ENCODE measurements at places on chromosomes 13 and 19. TPM values are rescaled to one million over a fixed set of nuclear protein-coding genes. Genes with fewer than 3 reads are reported as not detected.
A peak's percentile ranks its signal among the peaks of the same experiment; 100 is the strongest.

The NFIC gene
- 63.8 TPM for total RNA-seq

DNA sequence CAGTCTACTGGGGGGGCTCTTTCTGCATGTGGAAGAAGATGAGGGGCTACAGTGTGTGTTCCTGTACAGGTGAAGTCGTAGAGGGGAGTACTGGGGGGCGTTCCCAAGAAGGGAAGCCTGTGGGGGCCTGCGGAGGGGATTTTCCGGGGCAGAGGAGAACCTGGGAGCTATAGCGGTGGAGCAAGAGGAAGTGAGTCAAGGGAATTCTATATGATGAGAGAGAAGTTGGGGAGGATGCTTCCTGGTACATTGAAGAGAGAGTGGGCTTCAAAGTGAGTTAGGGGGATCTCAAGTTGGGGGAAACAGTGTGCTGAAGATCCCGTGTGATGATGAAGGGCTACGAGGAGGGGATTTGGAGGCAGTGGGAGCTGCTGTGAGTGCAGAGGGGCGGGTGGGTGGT is 1.9 kb upstream of the CACNG8 start:
- no peak overlapping the region for H3K27ac ChIP-seq
- DNase-seq: no peak
- H3K27me3 ChIP-seq: peaks cover 61% of the 10 kb centered on the region

The GAMT gene
- 31.2 TPM for total RNA-seq

GRCh38 chr19:3982701-3983541 is 2.3 kb downstream of the EEF2 start:
- peaks cover 47% of the 10 kb centered on the region for H3K4me1 ChIP-seq
- H3K36me3 ChIP-seq: peaks cover 38% of the 10 kb centered on the region
- no peaks in the 10 kb centered on the region for H3K27me3 ChIP-seq

DNA sequence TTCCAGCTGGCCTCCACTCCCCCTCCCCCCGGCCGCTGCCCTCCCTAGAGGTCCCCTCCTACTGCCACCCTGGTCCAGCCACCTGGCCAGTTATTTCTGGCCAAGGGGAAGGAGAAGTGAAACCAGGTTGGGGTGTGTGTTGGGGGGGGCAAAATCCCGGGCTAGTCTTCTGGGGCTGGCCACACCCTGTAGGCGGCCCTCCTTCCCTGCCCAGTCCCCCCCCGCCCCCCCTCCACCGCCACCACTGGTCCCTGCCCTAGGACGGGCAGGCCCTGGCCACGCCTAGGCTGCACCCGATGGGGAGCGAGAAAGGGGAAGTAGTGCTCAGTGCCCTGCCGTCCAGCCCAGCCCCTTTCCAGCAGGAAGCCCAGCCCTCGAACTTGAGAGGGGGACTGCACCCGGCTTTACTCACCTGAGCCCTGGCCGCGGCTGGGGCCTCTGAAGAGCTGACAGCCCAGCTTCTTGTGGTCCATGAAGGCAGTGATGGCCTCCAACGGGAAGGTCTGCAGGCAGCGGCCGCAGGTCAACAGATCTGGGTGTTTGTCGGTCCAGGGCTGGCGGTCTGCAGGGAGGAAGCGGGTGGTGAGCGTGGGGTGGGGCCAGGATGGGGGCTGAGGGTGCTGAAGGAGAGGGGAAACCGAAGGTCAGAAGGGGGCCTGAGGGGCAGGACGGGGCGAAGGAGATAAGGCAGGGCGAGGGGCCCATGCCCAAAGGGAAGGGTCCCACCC is 813 bp downstream of the ZNF296 start:
- no peak overlapping the region for H3K27ac ChIP-seq
- H3K4me3 ChIP-seq: peak overlapping the region; percentile 66
- DNase-seq: no peak
- peaks cover 24% of the 10 kb centered on the region for H3K4me1 ChIP-seq
- no peaks in the 10 kb centered on the region for H3K27me3 ChIP-seq

The ZNF546 gene
- total RNA-seq: 5.6 TPM

- H3K27ac ChIP-seq: peak overlapping the region; percentile 38
- DNase-seq: no peak
- H3K27me3 ChIP-seq: no peaks in the 10 kb centered on the region
- no peak overlapping the region for H3K4me3 ChIP-seq
- H3K4me1 ChIP-seq: peaks cover 39% of the 10 kb centered on the region
Observed at GRCh38 chr13:48573213-48574007, 40.5 kb upstream of the RCBTB2 start.

- H3K27me3 ChIP-seq: peaks cover 26% of the 10 kb centered on the region
- peaks cover 5% of the 10 kb centered on the region for H3K4me1 ChIP-seq
- no peaks in the 10 kb centered on the region for H3K36me3 ChIP-seq
- no peak overlapping the region for H3K27ac ChIP-seq
- no peak for DNase-seq
Observed at GRCh38 chr19:5809053-5809452, 4.2 kb downstream of the NRTN start.

DNA sequence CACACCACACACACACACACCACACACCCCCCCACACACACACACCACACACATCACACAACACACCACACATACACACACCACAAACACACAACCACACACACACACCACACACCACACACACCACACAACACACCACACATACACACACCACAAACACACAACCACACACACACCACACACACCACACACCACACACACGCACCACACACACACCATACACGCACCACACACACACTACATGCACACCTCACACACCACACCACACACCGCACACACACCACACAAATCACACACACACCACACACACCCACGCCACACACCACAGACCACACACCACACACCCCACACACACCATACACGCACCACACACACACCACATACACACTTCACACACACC is 83.5 kb downstream of the ZNF557 start:
- DNase-seq: no peak
- H3K27me3 ChIP-seq: no peaks in the 10 kb centered on the region
- peaks cover 14% of the 10 kb centered on the region for H3K36me3 ChIP-seq
- H3K27ac ChIP-seq: no peak overlapping the region
- H3K4me1 ChIP-seq: peaks cover 5% of the 10 kb centered on the region

- H3K27me3 ChIP-seq: no peaks in the 10 kb centered on the region
- no peak overlapping the region for H3K4me3 ChIP-seq
- no peaks in the 10 kb centered on the region for H3K36me3 ChIP-seq
- no peak for DNase-seq
- no peak overlapping the region for H3K27ac ChIP-seq
- no peaks in the 10 kb centered on the region for H3K4me1 ChIP-seq
Observed at GRCh38 chr19:31301306-31301980, 47.8 kb downstream of the TSHZ3 start.

The ZNF283 gene
- 9.8 TPM for total RNA-seq

DNA sequence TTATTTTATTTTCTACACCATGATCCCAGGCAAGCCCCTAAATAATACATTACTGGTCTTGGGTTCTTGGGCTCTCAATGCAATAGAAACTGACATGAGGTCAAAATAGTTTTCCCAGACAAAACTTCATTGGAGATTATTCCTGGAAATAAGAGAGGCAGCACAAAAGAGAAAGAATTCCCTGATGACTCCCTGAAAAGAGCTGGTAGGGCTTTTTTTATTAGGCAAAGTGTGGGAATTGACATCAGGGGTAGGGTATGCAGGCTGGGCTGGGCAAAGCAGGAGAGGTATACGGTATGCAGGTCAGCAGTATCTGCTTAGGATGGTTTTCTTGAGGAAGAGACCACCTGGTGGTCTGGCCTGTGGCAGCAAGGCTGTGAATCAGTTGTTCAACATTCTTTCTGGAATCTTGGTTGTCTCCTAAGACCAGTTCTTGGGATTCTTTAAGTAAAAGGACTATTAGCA is 9.3 kb upstream of the IGFL3 start:
- H3K4me1 ChIP-seq: peaks cover 21% of the 10 kb centered on the region
- DNase-seq: no peak
- H3K27me3 ChIP-seq: peaks cover 17% of the 10 kb centered on the region
- peak overlapping the region; percentile 90 for H3K27ac ChIP-seq
- H3K36me3 ChIP-seq: peaks cover 6% of the 10 kb centered on the region
- H3K4me3 ChIP-seq: no peak overlapping the region

DNA sequence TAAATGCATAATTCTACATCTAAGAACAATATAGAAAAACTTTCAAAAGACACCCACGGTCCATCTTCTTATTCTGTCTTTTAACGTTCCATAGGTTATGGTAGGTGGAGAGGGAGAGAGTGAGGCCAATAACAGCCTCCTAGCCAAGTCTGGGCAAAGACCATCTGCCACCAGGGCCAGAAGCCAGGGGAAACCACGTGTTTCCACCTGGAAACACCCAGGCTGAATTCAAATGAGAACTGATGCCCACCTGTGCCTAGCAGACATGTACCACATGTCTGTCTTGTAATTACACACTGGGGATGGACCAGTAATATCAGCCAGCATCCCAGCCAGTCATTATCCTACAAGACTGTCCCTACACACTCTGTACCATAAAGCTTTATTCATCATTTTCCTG is 1573.1 kb downstream of the EFNB2 start:
- H3K27ac ChIP-seq: no peak overlapping the region
- H3K4me1 ChIP-seq: peaks cover 9% of the 10 kb centered on the region
- H3K36me3 ChIP-seq: no peaks in the 10 kb centered on the region

- peaks cover 9% of the 10 kb centered on the region for H3K4me1 ChIP-seq
- no peak overlapping the region for H3K4me3 ChIP-seq
- H3K27me3 ChIP-seq: peaks cover 13% of the 10 kb centered on the region
- H3K27ac ChIP-seq: no peak overlapping the region
- no peak for DNase-seq
Observed at GRCh38 chr19:8158411-8159074, 9.2 kb upstream of the FBN3 start.

The GSX1 gene
- total RNA-seq: not detected

- no peaks in the 10 kb centered on the region for H3K27me3 ChIP-seq
- peak overlapping the region; percentile 94 for H3K4me3 ChIP-seq
- no peak for DNase-seq
- H3K36me3 ChIP-seq: no peaks in the 10 kb centered on the region
- peak overlapping the region; percentile 98 for H3K27ac ChIP-seq
- peaks cover 53% of the 10 kb centered on the region for H3K4me1 ChIP-seq
Observed at GRCh38 chr13:114130837-114131582, 1.4 kb downstream of the RASA3 start.

The PEAK3 gene
- total RNA-seq: 0.44 TPM

DNA sequence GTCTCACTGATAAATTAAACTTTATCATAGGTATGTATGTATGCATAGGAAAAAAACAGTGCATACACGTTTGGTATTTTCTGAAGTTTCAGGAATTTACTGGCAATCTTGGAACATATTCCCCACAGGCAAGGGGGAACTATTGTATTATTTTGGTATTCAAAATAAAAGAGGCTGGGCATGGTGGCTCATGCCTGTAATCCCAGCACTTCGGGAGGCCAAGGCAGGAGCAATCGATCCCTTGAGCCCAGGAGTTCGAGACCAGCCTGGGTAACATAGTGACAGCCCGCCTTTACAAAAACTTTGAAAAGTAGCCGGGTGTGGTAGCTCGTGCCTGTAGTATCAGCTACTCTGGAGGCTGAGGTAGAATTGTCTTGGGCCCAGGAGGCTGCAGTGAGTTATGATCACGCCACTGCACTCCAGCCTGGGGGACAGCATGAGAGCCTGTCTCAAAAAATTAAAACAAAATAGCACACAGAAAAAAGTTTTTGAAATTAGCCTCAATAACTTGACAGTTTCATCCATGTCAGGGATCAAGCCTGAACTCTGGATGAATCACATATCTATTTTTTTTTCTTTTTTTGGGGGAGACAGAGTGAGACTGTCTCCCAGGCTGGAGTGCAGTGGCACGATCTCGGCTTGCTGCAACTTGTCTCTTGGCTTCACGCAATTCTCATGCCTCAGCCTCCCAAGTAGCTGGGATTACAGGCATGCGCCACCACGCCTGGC is 29.1 kb upstream of the HOMER3 start:
- H3K4me1 ChIP-seq: peaks cover 33% of the 10 kb centered on the region
- H3K36me3 ChIP-seq: no peaks in the 10 kb centered on the region
- H3K27me3 ChIP-seq: no peaks in the 10 kb centered on the region
- DNase-seq: no peak
- peak overlapping the region; percentile 92 for H3K27ac ChIP-seq

The OR7C1 gene
- not detected for total RNA-seq

GRCh38 chr13:43195112-43195511 is 171.7 kb downstream of the DNAJC15 start:
- H3K27me3 ChIP-seq: no peaks in the 10 kb centered on the region
- no peak overlapping the region for H3K4me3 ChIP-seq
- H3K27ac ChIP-seq: no peak overlapping the region
- DNase-seq: no peak
- no peaks in the 10 kb centered on the region for H3K36me3 ChIP-seq

GRCh38 chr13:114089751-114090400 is 42.5 kb downstream of the RASA3 start:
- DNase-seq: no peak
- peaks cover 13% of the 10 kb centered on the region for H3K36me3 ChIP-seq
- H3K27ac ChIP-seq: peak overlapping the region; percentile 10
- no peak overlapping the region for H3K4me3 ChIP-seq
- no peaks in the 10 kb centered on the region for H3K27me3 ChIP-seq

GRCh38 chr19:56765137-56765536 is 75.4 kb downstream of the PEG3 start:
- no peaks in the 10 kb centered on the region for H3K27me3 ChIP-seq
- no peak overlapping the region for H3K27ac ChIP-seq
- no peaks in the 10 kb centered on the region for H3K36me3 ChIP-seq
- no peaks in the 10 kb centered on the region for H3K4me1 ChIP-seq

DNA sequence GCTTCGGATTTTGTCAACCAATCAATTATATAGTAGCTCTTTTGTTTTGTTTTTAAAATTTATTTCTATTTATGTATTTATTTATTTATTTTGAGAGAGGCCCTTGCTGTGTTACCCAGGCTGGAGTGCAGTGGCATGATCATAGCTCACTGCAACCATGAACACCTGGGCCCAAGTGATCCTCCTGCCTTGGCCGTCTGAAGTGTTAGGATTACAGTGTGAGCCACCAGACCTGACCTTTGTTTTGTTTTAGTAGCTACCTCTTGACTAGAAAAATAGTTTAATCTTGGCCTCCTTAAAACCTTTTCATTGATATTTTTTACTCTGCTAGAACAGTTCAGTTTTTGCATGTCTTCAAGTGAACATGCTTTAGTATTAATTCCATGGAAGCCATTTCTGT is 15.1 kb downstream of the GARRE1 start:
- no peaks in the 10 kb centered on the region for H3K27me3 ChIP-seq
- peaks cover 56% of the 10 kb centered on the region for H3K4me1 ChIP-seq
- H3K36me3 ChIP-seq: peaks cover 17% of the 10 kb centered on the region

DNA sequence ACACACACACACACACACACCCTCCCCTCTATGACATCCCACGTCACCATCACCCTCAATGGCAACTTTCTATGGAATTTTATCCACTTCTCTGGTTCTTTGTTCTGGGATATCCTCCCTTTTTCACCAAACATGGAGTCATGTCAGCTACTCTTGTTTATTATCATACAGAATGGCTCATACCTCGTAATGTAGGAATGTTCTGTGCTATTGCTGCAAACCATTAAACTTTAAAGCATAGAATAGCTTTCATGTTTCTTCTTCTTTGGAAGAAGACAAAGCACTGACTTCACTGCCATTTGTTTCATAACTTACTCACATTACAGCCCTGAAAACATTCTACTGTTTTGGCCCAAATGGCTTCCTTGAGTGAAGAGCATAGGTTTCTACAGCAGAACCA is 163.4 kb downstream of the FOXO1 start:
- H3K36me3 ChIP-seq: no peaks in the 10 kb centered on the region
- H3K27me3 ChIP-seq: no peaks in the 10 kb centered on the region
- H3K4me1 ChIP-seq: peaks cover 35% of the 10 kb centered on the region
- H3K4me3 ChIP-seq: no peak overlapping the region

Data from osteocyte (in vitro differentiated cells).